Left renal cortex interstitium (tissue), 4 donors: ENCODE measurements at places on chromosomes 5 and 9.

DNA sequence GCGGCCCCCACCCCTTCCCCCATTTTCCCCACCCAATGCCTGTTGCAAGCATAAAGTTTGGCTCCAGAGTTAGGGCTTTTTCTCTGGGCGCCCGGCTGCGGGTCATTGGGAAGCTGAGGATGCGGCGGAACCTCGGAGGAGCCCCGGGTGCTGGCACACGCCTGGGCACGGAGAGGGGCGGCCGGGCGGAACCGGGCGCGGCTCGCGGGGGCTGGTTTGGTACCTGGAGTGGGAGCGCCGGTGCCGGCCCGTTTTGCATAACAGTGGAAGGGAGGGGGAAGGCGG, 1.2 kb downstream of the PPARGC1B start:
- DNase-seq: no peak

DNA sequence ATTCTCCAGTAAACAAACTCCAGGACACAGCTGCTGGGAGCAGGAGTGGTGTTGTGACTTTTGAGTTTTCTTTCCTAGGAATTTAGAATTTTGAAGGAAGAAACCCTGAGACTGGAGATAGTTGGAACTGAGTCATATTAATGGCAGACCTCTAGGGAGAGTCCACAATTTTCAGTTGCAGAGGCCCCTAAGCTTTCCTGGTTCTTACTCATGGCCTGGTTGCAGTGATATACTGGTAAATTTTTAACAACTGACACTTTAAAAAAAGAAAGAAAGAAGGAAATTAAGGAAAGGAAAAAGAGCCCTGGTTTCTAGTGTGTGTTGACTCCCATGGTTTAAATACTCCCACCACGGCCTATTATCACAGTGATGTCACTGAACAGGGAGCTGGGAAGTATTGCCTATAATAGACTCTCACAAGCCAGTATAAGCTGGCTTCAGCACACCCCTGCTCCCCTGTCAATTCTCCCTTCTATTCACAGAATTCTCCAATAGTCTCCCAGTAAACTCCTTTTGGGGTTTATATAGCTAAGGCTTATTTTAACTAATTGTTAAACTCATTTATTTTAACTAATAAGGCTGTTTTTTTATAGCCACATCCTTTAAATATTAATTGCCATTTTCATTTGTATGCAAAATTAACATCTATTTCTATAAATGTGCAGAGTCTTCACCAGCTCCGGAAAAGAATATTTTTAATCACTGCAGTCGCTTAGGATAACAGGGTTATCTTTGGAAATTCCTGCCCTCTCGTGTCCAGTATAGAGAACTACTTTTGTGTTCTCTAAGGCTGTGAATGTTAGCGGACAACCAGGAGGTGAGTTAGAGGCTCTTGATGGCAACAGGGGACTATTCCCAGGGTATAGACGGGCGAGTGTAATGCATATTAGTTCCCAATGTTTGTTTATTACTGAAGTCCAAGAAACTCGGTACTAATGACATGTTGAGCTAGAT, 59.7 kb downstream of the GGTA1 start:
- DNase-seq: no peak

DNA sequence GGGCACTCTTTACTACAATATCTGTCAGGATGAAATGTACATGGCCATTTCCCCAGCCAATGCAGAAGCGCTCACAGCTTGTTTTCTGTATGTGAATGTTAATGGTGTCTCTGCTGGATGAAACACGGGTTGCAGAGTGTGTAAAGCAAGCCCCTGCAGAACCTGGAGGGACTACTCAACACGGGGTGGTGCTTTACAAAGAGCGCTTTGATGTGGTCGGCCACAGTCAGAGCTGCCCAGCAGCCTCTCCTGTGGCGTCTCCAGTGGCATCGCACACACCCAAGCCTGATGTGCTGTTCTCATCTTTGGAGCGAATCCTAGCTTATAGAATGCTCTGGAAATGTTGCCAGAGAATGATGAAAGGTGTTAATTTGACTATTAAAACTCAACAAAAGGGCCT, 162.7 kb upstream of the NFIL3 start:
- no peak for DNase-seq

- DNase-seq: no peak
These were observed 4.9 kb upstream of the F2R start for GRCh38 chr5:76710991-76711390.

DNA sequence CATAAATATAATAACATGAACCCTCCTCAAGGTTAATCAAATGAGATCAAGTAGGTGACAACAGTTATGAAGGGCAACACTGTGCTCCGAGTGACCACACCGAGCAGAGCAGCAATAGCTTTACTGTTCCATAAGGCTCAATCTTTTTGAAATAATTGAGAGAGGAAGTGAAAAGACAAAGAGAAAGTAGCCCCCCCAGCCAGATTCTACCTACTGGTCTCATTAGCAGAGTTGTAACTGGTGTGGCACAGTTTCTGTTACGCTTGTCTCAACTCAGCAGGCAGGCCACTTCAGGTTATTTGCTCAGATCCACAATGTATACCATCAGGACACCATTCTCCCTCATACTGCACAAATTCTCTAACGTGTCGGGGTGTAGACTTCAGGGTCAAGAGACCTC, 14.0 kb downstream of the PRUNE2 start:
- DNase-seq: no peak

- DNase-seq: no peak
These were observed 169.0 kb downstream of the PTPRD start for GRCh38 chr9:10443868-10444204.

- no peak for DNase-seq
These were observed 193.7 kb downstream of the MAPKAP1 start for GRCh38 chr9:125513303-125513667.
